ENCODE measurements at places on chromosomes 2 and 18.
A peak's percentile ranks its signal among the peaks of the same experiment; 100 is the strongest.

DNA sequence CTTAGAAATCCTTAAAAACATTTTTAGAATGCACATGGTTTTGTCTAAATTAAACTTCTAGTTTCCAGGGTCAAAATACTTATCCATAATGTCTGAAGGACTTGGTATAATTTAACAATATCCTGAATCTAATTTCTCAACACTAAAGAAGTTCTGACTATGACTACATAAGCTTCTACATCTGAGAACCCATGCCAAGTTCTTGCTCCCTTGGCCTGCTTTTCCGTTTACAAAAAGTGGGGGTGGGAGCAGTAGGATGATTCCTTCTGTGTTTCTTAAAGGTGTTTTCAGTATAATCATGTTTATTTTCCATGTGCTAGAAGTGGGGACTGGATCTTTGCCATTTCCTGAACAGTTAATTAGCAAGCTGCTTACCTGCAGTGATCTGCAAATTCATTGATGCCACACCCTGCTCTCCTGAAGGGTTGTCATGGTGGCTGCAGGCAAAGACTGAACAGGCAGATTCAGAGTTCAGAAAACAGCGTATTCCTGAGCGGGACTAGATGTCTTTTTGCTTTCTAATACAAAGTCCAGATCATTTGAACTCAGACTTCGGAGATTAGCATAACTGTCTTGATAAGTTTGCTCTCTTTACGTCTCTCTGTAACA, 36.2 kb downstream of the ADNP2 start:
- DNase-seq = no peak

DNA sequence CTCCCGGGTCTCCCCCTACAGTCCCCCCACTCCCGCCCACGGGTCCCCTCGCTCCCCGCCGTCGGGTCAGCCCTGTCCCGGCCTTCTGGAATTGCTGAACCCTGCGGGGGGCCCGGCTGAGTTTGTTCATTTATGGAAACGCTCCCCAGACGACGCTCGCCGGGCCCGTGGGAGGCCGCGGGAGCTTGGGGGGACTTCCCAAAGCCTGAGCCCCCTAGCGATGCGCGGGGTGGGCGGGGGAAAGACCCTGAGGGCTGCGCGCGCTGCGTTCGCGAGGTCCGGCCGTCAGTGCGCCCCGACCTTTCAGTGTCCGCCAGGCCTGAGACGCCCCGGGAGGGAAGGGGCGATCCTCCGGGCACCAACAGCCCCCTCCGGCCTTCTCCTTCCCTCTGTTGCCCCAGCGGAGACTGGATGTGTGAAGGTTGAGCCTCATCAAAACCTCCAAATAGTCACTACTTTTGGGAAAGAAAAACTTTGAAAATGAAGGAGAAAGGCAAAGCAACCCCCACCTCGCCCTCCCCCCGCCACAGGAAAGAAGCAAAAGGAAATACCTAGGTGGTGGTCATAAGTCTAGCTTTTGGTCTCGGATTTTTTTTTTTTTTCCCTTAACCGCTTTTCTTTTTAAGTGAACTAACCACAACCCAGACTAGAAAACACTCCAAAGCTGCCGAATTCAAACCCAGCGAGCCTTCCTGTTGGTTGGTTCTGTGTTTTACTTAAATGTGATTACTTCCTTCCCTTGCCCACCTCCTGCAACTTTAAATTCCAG, 509 bp upstream of the CYS1 start:
- DNase-seq = no peak

DNA sequence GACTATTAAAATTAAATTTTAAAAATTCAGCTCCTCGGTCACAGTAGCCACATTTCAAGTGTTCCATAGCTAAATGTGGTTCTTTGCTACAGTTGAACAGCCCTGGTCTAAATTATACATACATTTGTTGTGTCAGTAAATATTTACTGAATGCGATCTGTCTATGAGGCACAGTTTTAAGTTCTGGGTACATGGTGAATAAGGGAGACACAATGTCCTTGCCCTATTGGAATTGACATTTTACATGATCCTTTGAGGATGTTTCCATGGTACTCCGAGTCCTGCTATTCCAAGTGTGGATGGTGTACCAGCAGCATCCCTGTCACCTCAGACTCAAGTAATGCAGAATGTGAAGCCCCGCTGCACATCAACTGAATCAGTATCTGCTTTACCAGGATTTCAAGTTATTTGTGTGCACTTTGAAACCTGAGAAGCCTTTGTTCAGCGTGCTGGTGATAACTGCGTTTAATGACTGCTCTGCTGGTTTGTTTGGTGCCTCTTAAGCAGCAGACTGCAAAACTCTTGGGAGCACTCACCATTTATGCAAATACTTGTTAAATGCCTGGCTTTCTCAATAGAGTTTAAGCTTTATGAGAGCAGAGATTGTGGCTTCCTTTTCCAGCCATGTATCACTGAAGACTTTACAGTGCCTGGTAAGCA, 1.5 kb downstream of the GALNT1 start:
- no peak for DNase-seq

GRCh38 chr2:68282811-68283418, 30.6 kb upstream of the PPP3R1 start:
- no peak for DNase-seq

DNA sequence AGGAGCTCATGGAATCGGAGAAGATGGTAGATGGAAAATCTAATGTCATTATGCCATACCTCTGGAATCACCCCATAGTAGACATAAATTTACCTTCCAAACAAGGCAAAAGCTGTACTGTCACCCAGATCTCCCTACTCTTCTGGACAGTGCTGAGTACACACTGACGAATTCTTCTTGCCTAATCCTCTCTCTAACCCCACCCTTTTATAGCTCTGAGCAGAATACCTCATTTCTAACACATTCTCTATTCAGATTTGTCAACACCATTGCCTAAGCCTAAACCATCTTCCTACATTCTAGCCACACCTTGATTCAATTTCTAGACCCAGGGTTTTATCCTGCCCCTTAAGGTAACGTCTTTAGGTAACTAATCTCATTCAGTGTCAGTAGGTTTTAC, 321.0 kb upstream of the NRP2 start:
- no peak for DNase-seq

GRCh38 chr2:236972491-236973342, 113.0 kb upstream of the COPS8 start:
- peak; percentile 61 for DNase-seq

DNA sequence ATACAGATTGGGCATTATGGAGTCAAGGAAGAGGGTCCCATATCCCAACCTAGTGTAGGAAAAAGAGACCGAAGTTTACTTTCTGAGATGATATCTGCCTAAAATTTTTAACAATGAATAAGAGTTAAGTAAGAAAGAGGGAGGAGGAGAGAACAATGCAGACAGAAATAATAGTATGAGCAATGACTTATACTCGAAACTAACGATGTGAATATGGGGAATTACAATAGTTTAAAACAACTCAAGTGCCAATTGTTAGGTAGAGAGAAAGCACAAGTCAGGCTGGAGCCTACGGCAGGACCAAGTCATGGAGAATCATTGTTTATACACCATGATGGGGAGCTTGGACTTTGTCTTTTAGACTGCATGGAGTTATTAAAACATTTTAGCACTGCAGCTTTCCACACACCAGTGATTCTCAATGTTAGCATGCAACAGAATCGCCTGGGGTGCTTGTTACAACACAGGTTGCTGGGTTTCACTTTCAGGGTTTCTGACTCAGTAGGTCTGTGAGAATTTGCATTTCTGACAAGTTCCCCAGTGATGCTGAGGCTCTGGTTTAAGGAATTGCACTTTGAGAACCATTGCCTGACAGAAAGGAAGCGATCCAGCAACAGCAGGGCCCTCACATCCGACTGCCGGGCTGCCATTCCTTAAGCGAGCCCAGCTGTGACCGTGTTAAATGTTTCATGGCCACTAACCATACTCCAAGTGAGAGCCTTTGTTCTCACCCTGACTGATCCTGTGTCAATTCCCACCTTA, 511.2 kb downstream of the DCDC2C start:
- no peak for DNase-seq

DNA sequence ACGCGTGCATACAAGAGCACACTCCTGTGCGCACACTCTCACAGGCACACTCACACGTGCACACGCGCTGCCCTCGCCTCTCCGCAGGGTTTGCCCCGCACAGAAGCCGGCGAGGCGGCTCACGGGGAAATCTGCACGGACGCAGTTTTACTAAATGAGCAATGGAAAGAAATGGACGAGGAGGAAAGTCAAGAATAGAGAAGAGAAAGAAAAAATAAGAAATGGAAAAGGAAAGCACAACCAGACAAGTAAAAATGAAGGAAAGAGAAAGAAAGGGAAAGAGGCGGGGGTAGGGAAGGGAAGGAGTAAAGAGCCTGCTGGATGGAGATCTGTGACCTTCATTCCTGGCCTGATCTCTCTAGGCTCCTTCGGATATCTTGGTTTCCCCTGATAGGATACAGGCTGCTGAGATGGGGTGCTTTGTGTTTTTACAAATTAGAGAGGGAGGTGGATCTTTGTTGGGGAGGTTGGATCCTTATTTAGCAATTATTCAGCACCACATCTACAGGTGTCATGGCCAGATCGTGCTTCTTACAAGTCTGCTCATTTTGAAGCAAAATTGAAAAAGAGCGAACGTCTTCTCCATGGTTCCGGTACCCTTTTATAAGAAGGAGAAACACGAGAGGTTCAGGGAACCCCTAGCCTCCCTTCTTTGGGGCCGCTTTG, 693 bp upstream of the LRP2 start:
- no peak for DNase-seq

DNA sequence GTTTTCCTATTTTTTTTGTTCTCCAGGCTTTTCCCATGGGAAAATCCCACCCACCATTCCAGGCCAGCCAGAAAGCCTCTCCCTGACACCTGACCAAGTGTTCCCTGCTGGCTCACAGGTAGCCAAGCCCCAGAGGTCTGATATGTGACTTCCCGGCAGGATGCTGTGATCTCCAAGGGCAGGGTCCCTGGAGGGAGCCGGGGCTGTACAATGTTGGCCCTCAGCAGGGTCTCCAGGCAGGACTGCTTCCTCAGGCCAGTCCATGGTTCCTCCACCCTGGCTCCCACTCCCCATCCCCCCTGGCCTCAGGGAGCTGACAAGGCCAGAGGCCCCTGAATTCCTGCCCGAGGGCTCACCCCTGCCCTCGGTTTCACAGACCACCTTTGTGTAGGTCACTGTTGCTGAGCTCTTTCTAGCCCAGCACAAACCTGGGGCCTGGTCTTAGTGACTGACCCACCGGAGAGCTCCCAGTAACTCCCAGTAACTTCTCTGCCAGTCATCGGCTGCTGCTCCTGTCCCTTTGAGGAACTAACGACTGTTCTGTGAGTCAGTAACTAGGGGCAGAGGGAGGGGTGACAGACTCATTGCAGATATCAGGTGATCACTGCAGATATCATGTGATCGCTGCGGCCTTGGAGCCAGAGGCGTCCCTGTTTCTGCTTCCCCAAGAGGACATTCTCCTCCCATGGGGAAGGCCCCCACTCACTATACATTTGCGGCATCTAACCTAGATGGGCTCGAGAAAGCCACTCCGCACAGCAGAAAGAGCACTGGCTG, 38.7 kb downstream of the SDC1 start:
- DNase-seq = peak; percentile 82

DNA sequence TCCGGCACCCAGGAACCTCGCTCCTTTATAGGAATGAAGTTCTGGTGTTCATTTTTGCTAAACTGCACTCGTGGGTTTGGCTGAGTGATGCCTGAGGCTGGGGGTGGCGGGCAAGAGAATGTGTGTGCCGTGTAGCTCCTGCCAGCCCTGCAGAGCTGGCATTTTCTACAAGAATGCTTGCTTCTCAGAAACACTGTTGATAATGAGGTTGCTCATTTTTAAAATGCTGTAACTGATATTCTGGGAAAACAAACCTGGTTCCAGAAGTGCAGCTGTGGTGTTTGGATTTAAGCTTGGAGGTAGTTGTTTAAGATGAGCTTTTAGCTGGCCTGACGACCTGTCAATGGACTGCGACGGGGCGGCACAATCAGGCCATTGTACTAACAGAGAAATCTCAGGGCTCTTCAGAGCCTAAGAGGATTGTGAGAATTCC, 511.9 kb upstream of the TNP1 start:
- no peak for DNase-seq

DNA sequence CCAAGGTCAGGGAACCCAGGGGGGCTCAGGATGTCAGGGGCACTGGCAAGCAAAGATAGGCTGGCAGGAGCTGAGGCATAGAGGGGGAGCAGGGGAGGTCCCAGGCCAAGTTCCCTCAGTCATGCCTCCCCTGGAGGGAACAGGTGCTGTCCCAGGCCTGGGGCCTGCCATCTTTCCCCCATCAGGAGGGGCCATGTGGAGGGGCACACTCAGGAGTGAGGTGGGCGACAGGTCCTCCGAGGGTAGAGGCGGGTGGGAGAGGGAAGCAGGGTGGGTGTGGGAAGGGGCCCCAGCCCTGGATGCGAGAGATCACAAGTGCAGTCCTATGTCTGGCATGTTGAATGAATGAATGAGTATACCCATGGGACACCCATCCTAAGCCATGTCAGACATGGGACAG, 127.7 kb upstream of the GLI2 start:
- DNase-seq = no peak

- DNase-seq = no peak
Observed at GRCh38 chr18:10086458-10087210, 172.8 kb downstream of the VAPA start.

DNA sequence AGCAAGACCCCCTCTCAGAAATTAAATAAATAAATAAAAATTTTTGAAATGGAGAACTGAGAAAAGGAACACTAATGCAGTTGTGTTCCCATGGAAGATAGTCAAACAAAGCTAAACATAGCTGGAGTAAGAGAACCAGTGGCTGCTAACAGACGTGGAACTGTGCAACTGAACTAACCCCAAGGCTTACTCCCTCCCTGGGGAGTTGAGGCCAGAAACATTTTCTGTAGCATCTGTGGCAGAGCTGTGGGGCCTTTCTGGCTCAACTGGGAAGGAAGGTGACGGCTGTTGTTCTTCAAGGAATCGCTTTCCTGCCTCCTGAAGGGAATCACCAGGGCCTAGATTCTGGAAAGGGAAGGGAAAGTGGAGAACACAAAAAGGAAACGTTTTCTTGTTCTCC, 53.9 kb upstream of the B3GNT2 start:
- no peak for DNase-seq

- no peak for DNase-seq
Observed at GRCh38 chr2:216992056-216992675, 132.3 kb upstream of the TNP1 start.

DNA sequence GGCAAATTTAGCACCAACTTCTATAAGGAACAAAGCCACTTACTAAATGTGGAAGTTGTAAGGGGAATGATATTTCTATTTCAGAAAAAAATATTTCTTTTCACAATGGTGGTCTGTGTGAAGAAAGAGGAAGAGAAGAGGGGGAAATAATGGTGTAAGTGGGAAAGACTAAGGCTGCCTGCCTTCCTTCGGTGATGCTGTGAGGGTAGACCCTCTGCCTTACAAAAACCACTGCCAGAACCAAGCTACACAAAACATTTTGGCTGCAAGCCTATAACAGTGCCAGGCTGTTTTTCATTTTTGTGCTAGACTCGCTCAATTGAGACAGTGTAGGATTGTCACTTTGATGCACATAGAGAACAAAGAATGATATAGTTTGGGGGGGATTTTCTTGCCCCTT, 286.6 kb downstream of the ZEB2 start:
- no peak for DNase-seq

DNA sequence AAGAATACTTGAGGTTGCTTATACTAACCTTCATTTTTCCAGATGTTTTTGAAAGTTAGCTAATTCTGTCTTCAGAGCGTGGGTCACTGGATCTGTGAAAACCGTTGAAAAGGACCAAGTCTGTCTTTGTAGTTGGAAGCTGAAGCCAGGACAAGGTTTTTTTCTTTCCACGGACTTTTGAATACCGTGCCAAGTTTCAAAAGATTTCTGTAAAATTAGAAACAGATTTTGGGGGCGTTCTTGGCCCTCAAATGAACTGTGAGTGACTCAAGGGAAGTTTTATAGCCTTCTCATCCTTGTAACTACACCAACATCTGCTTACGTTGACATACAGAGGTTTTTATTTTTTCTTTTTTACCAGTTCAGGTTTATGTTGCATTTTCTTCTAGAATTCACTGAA, at the start of gene FAP:
TSS of gene FAP (minus strand) at position 152 of the 400 bp plus-strand sequence. CDS start at position 34, 118 bp downstream.
- DNase-seq = no peak
